ENCODE measurements at places on chromosomes 16 and 17. TPM values are rescaled to one million over a fixed set of nuclear protein-coding genes. Genes with fewer than 3 reads are reported as not detected.

Gene IL4R
- total RNA-seq: 11.9 TPM

Gene SCPEP1
- 54.2 TPM for total RNA-seq

Gene LDHD
- total RNA-seq: 65.6 TPM

- no peak for DNase-seq
These were observed 181.9 kb downstream of the SNX29 start for GRCh38 chr16:12158428-12158827.

DNA sequence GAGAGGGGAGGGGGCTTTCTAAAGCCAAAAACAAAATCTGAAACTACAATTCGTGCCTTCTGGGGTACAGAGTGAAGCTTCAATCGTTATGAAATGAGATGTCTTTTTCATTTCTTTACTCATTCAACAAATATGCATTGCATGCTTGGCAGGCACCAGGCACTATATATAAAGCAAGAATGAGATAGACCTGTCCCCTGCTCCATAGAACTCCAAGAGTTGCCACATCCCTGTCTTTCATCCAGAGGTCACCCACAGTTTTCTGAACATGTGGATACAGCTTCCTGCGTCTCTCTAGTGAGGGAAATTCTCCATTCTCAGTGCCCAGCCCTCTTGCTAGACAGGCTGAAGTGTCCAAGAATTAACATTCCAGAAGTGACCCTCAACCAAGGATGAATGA is 343.2 kb upstream of the MAF start:
- DNase-seq: no peak

Gene ODAD4
- total RNA-seq: 0.56 TPM

Gene TP53TG3
- not detected for total RNA-seq

DNA sequence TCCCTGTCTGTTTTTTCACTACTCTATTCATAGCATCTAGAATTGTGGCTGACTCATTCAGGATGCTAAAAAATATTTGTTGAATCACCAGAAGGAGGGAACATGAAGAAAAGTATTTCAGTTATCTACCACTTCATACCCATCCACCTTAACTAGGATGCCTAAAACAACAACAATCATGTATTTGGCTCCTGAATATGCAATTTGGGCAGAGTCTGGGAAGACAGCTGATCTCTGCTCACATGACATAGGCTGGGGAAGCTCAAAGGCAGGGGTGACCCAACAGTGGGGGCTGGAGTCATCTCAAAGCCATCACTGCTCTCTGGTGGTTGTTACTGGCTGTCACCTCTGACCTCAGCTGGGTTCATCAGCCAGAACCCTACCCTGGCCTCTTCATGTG is 80.1 kb upstream of the RPL38 start:
- no peak for DNase-seq

- peak; percentile 95 for DNase-seq
These were observed 12.3 kb downstream of the GPR142 start for GRCh38 chr17:74379495-74380085.

GRCh38 chr17:39769974-39770587 is 32.3 kb downstream of the GRB7 start:
- DNase-seq: no peak

DNA sequence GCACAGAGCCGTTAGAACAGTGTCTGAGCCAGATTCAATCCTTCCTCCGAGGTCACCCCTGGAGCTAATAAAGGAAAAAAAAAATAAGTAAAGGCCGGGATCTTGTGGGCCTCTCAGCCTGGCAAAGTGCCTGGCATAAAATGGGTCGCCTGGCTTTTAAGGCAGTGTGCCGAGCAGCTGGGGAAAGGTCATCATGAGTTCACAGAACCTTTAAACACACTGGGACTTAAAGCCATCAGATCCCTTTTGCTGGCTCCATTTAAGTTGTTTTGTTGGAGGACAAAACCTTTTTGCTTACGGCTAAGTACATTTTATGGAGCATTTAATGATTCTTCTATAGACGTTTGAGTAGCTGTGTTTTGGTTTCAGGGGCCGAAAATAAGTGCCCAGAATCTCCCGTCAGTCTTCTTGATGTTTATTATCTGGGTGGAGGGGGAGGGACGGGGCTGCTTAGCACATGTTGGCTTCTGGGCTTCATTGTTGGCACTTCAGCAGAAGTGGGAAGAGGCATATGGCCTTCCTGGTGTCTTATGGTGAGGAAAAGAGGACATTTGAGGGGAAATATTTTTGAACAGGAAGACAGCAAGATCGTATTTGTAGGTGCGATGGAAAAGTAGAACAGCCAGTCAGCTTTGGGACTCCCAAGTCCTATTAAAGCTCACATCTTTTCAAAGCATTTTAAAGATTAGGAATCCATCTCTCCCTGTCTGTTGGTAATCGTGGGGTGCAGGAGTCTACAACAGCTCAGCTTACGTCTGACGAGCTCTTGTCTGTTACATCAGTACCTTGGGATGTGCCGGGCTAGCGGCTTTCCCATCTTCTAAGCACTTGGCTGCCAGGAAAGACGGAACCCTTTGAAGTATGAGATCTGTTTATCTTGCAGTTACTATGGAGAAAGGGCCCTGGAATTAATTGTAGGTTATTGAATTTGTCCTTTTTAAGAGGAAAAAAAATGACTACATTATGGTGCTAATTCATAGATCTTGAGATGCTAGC is 31.1 kb downstream of the RBFOX1 start:
- DNase-seq: no peak

Gene B3GNT9
- total RNA-seq: 12.2 TPM

Data from right atrium auricular region (tissue), 2 donors.